Activated naive CD4-positive, alpha-beta T cell treated with Interleukin-2 at 50 U/mL for 16 hours (primary cell): ENCODE measurements at places on chromosomes 6 and 20.
A peak's percentile ranks its signal among the peaks of the same experiment; 100 is the strongest.

GRCh38 chr6:33704215-33705066 is 7.1 kb downstream of the UQCC2 start:
- DNase-seq = no peak

DNA sequence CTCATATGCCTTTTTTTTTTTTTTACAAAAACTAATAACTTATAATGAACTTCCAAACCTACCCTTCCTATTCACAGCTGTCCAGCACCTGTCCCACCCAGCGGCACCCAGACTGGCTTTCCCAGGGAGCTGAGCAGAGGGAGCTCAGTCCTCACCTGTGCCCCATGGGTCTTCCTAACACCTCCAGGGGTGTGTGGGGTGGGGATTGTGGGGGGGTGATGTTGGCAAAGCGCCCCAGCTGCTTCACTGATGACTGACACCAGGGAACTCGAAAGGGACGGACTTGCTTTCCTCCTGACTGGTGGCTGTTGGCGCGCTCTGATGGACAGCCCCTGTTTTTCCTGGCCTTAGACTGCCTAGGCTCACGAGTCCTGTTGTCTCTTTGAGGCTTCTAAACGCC is 14.2 kb upstream of the SYNJ2 start:
- no peak for DNase-seq

- DNase-seq = peak; percentile 79
These were observed 20.4 kb downstream of the WFDC3 start for GRCh38 chr20:45771182-45771759.

GRCh38 chr6:37449984-37450383 is 17.0 kb downstream of the CMTR1 start:
- DNase-seq = no peak

GRCh38 chr6:143964674-143965081 is 43.4 kb downstream of the PLAGL1 start:
- DNase-seq = no peak

DNA sequence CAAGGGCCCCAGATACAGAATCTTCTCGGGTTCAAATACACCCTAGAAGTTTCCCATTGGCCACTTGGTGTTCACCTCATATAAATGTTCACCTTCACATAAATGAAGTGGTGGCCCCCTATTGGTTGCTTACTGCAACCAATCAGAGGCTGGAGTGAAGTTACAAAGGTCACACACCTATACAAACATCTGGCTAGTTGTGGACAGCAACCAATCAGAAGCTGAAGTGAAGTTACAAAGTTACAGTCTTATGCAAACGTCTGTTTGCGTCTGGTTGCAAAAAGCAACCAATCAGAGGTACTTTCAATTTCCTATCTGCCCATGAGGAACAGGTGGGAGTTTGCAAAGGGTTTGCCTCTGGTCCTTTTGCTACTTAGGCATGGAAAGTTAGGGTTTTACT is 206.5 kb upstream of the BMP2 start:
- DNase-seq = no peak

- DNase-seq = no peak
These were observed 7.3 kb downstream of the ABT1 start for GRCh38 chr6:26604026-26604425.

GRCh38 chr20:48725555-48725991 is 102.2 kb downstream of the PREX1 start:
- DNase-seq = no peak

GRCh38 chr20:13822459-13822858 is 37.6 kb downstream of the NDUFAF5 start:
- DNase-seq = no peak

- peak; percentile 24 for DNase-seq
These were observed 9.3 kb upstream of the NQO2 start for GRCh38 chr6:2990248-2990931.

DNA sequence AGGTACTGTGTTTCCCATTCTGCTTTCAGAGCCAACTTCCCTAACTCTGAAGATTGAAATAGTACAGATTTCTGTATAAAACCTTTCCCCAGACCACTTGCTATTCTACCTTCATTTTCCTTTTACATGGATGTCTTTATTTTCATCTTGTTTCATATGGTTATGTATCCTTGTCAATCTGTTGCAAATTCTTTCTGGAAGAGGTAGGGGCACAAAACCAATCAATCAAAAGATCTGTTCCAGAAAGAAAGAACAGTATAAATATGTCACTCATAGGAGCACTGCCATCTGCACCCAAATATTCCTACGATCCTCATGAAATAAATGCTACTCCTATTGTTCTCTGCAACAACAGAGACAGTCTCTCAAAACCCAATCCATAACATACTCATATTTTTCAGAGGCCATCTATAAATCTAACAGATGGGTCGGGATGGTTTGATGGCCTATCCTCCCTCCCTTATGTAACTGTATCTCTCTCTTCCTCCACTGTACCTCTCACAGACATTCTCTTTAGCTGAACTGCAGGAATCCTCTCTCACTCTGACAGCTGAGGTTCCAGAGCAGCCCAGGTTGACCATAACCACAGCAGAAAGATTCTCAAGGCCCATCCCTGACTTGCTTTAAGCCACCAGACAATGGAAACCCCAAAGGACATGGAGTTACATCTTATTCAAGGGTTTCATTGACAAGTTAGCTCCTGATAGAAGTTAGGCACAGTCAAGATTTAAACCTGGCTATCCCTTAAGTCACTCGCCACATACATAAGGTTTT is 112.8 kb downstream of the ZMYND8 start:
- DNase-seq = no peak

DNA sequence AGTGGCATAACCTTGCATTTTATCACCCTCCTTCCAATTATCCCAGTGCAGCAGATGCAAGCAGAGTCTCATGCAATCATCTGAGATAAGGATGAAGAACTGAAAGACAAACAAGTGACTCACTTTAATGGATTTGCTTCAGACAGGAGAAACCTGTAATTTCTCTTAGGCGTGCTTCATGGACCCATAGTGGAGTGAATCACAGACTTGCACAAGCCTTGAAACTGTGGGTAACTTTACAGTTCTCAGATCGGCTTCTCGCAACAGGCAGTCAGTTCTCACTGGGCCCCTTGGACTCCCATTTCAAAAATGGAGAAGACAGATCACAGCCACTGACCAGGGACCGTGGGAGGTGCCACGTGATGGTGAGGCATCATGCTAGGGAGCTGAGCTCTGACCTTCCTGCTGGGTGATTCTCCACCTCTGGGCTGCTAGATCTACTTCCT is at the start of gene ADGRF4:
Gene ADGRF4 (plus strand): TSS at position 239 of the 446 bp plus-strand sequence. CDS start 8,666 bp downstream, outside the sequence.
- DNase-seq = no peak

GRCh38 chr6:162363757-162364156 is 363.8 kb downstream of the PRKN start:
- DNase-seq = no peak

DNA sequence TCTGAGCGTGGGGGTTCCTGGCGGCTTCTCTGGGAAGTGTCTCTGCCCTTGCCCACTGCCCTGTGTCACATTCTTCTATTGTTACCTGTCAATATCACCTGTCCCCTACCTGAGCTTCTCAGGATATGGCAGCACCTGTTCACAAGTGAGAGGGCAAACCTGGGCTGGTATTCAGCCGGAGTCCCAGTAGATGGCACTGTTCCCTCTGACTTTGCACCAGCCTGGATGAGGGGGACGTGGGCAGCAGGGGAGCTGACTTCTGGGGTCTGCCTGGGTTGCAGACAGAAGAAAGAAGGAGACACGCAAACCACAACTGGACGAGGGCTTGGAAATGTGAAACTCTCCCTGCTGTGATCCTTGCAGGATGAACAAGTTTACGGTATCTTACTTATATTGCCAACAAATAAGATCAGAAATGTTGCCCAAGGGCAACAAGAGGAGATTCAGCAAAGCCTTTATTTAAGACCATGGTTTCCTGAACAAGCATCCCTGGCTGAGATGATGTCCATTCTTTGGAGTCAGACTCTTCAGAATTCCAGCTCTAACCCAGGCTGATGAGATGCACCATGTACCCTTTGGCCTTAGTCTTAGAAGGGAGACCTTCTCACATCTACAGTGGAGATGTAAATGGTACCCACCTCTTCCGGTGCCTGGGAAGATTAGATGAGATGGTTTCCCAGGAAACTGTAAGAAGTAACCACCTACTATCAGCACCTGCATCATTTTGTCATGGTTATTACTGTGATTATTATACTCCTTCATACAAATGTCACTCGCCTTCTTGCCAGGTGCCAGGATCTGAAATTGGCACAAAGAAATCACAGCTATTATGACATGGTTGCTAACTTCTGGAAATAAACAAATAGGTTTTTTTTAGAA is 400.0 kb upstream of the CDH4 start:
- no peak for DNase-seq

- DNase-seq = no peak
These were observed 102.5 kb downstream of the CD24 start for GRCh38 chr6:106872049-106872448.

DNA sequence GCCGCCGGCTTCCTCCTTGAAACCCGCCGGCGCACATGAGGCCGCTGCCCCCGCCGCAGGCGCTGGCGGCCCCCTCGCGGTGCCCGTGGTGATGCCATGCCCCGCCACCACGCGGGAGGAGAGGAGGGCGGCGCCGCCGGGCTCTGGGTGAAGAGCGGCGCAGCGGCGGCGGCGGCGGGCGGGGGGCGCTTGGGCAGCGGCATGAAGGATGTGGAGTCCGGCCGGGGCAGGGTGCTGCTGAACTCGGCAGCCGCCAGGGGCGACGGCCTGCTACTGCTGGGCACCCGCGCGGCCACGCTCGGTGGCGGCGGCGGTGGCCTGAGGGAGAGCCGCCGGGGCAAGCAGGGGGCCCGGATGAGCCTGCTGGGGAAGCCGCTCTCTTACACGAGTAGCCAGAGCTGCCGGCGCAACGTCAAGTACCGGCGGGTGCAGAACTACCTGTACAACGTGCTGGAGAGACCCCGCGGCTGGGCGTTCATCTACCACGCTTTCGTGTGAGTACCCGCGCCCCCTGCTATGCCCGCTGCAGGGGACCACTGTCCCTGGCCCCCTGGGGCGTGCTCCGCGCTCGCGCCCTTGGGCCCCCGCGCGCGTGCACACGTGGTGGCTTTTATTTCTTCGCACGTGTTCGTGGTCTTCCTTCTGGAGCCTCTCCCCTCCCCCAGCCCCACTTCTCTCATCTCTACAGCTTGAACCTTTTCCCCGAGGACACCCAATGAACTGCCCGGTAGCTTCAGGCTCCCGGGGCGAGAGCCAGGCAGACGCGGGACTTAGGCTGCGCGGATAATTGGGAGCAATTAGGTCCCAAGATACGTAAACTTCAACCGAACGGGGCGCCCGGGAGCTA is 453 bp downstream of the KCNQ5 start:
- DNase-seq = peak; percentile 63
